ENCODE measurements at places on chromosomes 3 and 15.

- DNase-seq, result no peak
Measured at GRCh38 chr3:115348412-115348811, 201.3 kb upstream of the ZBTB20 start.

- DNase-seq, result no peak
Measured at GRCh38 chr3:27479806-27480543, 4.2 kb downstream of the SLC4A7 start.

GRCh38 chr3:84961521-84962255 lies 2.9 kb downstream of the CADM2 start:
- DNase-seq, result no peak

DNA sequence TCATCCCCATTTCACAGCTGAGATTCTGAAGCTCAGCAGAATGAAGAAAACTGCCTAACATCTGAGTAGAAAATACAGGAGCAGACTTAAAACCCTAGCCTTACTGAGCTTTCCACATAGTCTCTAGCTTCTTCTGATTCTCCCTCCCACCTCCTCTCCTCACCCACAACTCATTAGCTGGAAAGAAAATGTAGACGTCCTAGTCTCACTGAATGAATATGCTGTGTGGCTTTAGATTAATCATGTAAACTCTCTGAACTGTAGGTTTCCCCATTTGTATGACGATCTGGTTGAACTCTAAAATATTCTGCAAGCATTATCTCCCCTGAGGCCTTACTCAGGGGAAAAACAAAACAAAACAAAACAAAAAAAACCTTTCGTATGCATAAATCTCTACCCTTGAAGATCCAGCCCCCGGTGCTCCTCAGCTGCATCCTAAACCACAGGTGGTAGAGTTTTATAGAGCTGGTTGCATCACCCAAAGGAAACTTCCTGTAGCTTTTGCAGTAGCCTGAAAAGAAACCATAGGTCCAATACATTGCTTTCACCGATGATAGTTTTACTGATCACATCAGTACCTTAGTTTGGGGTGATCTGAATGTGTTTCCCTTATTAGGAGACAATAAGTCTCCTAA lies 40.6 kb downstream of the FOXB1 start:
- DNase-seq, result no peak

GRCh38 chr3:195699860-195700259 lies 20.9 kb upstream of the MUC20 start:
- no peak for DNase-seq

DNA sequence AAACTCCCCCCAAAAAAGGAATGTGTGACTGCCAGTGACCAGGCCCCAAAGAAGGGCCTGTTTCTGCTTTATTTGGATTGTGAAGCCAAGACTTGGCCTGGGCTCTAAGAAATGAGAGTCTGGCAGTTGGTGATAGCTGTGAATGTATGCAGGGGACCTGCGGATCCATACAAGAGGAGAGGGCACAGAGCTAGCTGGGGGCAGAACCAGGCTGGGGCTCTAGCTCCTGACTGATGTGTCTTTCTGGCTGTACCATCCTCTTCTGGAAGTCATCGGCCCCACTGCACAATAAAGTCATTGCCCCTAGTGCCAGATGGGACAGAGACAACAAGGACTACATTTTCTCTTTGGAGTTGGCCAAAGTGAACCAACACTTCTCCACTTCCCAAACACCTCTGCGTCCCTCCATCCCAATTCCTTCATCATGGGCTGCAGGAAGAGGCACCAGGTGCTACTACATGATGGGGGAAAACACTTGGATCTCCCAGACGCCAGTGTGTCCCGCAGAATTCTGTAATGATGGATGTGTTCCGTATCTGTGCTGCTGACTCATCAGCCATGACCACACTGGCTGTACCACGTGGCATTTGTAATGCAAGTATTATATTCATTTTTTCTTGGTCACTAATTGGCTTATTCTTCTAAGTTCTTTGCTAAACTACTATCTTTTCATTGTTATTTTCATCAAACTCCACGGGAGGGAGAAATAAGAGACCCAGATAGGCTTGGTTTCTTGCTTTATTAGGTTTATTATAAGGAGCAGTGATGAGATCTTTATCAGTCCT lies 1.7 kb upstream of the PLA2G4F start:
- DNase-seq, result no peak

DNA sequence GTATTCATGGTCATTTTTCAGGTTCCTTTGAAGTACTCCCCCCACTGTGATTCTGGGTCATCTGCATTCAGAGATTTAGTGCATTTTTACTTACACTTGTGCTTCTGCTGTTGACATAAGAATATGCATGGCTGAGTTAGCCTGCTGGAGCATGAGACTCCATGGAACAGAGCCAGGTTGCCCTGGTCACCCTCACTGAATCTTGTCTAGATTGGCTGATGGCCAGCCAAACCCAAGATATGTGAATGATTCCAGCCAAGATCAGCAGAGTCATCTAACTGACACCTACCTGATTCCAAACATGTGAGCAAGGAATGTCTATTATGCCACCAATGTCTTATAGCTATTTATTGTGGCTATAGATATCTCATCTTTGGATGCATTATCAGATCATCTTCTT lies 25.1 kb downstream of the DTWD1 start:
- DNase-seq, result no peak

Data from stimulated activated CD4-positive, alpha-beta T cell treated with anti-CD3 and anti-CD28 coated beads, Interleukin-4, amount 100 ng/mL, for 48 hours (primary cell).